G401 (cell line): ENCODE measurements at places on chromosomes 13 and 19. TPM values are rescaled to one million over a fixed set of nuclear protein-coding genes. Genes with fewer than 3 reads are reported as not detected.

GRCh38 chr13:68984688-68985319 lies 1122.8 kb upstream of the ATXN8OS start:
- DNase-seq = no peak

- DNase-seq = no peak
Measured at GRCh38 chr13:67416047-67416925, 186.2 kb upstream of the PCDH9 start.

DNA sequence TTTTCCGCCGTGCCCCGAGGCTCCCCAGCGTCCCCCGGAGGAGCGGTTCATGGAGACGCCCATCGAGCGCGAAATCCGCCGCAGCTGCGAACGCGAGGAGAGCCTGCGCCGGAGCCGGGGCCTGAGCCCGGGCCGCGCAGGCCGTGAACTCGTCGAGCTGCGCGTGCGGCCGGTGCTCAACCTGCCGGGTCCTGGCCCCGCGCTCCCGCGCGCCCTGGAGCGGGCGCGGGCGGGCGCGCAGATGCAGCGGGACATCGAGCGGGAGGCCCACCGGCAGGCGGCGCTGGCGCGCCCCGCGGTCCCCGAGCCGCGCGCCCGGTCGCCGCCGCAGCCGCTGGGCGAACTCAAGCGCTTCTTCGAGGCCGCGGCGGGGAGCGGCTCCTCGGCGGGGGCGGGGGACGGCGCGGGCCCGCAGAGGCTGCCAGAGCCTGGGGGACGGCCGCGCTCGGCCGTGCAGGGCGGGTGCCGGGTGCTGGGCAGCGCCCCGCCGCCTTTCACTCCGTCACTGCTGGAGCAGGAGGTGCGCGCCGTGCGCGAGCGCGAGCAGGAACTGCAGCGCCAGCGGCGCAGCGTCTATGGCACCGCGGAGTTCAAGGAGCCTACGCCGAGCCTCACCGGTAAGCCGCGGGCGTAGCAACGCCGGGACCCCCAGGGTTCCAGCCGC lies 807 bp downstream of the MISP3 start:
- peak; percentile 63 for DNase-seq

DNA sequence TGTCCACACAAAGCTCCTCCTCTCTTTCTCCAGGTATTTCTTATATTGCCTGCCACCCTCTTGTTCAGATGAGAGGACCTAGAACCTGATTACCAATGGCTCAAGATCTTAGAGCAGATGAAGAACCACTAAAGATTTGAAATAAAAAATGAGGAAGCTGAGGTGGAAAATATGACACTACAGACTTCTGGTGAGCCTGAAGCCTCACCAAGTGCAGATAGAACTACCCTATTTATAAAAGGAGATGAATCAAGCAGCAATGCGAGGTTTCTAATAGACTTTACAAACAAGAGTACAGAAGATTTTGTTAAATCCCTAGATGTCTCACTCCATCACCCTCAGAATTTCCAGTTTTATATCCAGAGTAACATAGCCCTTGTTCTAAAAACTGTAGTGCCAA lies 345.8 kb downstream of the TBC1D4 start:
- DNase-seq = no peak

The SERP2 gene
- not detected in 2 replicates for total RNA-seq
